Fibroblast of the aortic adventitia (primary cell): ENCODE measurements at places on chromosomes 2 and 18.

- peak; percentile 72 for DNase-seq
Observed at GRCh38 chr18:8699948-8700347, 5.4 kb upstream of the MTCL1 start.

DNA sequence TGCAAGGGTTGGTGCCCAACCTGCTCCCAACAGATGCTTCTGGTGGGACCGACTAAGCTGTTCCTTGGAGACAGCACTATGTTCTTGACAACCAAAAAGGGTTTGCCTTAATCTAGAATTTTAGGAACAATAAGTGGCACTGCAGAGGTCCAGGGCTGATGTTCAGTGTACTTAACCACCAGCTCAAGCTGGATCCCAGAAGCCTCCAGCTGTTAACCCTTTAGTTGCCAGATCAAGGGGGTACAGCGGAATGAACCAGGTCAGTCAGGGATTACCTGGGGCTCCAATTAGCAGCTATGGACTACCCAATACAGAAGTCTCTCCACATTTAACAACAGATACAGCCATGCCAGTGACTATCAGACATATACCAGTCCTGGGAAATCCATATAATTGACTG, 3.5 kb downstream of the GPR75 start:
- DNase-seq = no peak

- no peak for DNase-seq
Observed at GRCh38 chr18:42860011-42860410, 255.5 kb downstream of the RIT2 start.

GRCh38 chr2:189327879-189328847, 113.1 kb upstream of the WDR75 start:
- peak; percentile 94 for DNase-seq

- peak; percentile 28 for DNase-seq
Observed at GRCh38 chr2:85865539-85866164, 23.1 kb downstream of the ST3GAL5 start.

GRCh38 chr2:53021292-53021691, 746.3 kb upstream of the CHAC2 start:
- DNase-seq = peak; percentile 60
